ENCODE measurements at places on chromosomes 7 and 10. TPM values are rescaled to one million over a fixed set of nuclear protein-coding genes. Genes with fewer than 3 reads are reported as not detected.

DNA sequence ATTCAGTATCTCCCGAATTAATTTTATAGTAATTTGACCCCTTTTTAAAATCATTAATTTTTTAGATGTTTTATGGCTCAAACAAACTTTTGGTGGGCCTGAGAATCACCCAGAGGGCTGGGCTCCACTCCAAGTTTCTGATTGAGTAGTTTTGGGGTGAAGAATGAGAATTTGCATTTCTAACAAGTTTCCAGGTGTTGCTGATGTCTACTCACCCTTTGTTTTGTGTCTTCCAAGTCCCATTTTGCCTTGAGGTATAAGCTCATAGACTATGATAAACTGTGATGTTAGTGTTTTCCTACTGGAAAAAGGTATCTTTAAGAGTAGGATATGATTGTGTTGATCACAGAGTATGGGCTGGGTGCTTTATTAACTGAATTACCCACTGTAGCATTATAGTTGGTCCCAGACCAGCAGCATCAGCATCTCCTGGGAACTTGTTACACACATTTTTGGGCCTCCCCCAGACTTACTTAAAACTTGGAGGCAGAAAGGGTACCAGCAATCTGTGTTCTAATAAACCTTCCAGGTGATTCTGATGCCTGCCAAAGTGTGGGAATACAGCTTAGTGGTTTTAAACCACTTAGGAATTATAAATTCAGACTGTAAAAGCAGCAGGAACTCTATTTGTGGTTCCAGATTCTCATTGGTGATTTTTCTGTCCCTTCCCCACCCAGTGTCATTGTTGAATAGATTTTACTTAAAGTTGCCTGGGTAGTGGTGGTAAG lies 19.1 kb downstream of the ZNRF2 start:
- H3K4me3 ChIP-seq, result no peak overlapping the region
- H3K27ac ChIP-seq, result no peak overlapping the region
- no peak for DNase-seq
- H3K36me3 ChIP-seq, result no peaks in the 10 kb centered on the region
- H3K27me3 ChIP-seq, result no peaks in the 10 kb centered on the region

DNA sequence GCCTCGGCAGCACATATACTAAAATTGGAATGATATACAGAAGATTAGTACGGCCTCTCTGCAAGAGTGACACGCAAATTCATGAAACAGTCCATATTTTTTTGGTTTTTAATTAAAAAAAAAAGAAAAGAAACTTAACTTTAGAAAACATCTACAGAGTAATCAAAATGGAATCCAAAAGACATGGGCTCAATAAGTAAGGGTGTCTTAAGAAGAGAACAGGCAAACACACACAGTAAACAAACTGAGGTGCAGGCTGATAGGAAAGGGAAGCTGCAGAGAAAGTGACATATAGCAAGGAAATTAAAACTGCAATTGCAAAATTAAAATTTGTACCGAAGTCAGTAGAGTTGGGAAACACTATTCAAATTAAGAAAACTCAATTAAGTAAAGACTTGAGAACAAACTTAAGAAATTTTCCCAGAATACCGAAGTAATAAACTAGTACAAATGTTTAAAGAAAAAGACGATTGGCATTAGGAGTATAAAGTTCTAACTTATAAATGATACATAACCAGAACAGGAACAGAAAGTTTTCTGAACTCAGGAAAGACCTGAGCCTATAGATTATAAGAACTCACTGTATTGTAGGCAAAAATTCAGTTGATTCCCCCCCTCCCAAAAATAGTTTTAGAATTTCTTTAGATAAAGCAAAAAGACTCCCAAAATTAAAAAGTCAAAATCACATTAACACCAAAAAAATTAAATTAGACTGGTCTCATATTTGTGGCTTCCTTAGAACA lies 16.3 kb downstream of the MTPN start:
- no peak for DNase-seq
- H3K4me3 ChIP-seq, result no peak overlapping the region
- H3K27me3 ChIP-seq, result no peaks in the 10 kb centered on the region
- no peak overlapping the region for H3K27ac ChIP-seq

- H3K36me3 ChIP-seq, result no peaks in the 10 kb centered on the region
- H3K27me3 ChIP-seq, result no peaks in the 10 kb centered on the region
- DNase-seq, result no peak
- no peak overlapping the region for H3K27ac ChIP-seq
Measured at GRCh38 chr10:133009218-133009950, 67.0 kb upstream of the CFAP46 start.

- DNase-seq, result no peak
- peaks cover 2% of the 10 kb centered on the region for H3K36me3 ChIP-seq
- no peaks in the 10 kb centered on the region for H3K27me3 ChIP-seq
- H3K4me3 ChIP-seq, result peak overlapping the region; percentile 49
- peaks cover 48% of the 10 kb centered on the region for H3K4me1 ChIP-seq
Measured at GRCh38 chr10:77970869-77971803, 44.6 kb upstream of the DLG5 start.

DNA sequence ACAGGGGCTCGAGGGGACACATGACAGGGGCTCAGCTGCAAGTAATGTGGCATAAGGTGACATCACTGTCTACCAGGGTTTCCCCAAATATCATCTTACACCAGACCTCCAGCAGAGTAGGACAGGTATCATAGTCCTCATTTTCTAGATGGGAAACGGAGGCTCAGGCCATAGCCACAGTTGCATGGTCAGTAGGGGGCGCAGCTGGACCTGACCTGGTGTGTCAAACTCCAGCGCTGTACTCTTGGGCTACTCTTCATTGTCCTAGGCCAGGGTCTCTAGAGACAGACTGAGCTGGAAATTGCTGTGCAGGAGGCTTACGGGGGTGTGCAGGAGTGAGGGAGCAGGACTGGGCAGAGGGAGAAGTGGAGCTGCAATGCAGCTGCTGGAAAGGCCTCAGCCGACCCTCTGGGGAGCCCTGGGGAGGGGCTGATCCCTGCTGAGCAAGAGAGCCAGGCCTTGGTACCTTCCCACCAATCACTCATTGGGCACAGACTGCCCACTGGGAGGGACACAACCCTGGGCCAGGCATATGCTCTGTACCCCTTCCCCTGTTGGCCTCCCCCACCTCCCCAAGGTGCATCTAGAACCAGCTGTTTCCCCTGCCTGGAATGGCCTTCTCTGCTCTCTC lies 89.9 kb downstream of the CDH23 start:
- peak; percentile 74 for DNase-seq
- H3K27me3 ChIP-seq, result peaks cover 19% of the 10 kb centered on the region
- H3K4me1 ChIP-seq, result peaks cover 4% of the 10 kb centered on the region
- H3K36me3 ChIP-seq, result peaks cover 5% of the 10 kb centered on the region
- H3K4me3 ChIP-seq, result no peak overlapping the region

Gene OSBPL3
- total RNA-seq, result 11.8 TPM

Measured in neural crest cell (in vitro differentiated cells).